Common myeloid progenitor, CD34-positive (primary cell): ENCODE measurements at places on chromosomes 11 and 22.

DNA sequence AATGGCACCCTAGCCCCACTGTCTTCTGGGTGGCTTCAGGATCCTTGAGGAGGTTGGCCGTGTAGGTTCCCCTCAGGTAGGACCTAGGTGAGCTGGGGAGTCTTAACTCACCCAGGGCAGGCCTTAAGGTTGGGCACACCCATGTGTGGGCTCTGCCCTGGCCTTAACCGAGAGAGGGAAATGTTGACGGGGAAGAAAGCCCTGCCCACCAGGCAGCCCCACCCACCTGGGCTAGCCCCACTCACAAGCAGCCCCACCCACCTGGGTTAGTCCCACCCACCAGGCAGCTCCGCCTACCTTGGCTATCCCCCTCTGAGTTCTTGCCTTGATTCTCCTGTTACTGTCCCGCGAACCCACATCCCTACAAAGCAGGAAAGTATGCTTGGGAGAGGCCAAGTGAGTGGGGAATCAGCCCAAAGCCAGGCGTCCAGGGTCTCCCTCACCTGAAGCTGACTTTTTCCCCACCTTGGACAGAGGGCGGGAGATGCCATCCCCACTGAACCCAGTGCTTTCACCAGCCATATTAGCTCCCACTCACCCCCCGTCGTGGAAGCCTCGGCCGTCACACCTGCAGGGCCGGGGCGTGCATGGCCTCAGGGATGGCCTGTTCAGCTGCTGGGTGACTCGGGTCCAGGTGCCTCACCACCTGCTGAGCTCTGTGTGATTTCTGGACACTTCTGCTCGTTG, at the start of gene MYEOV:
Gene MYEOV (plus strand): TSS at position 337 of the 687 bp plus-strand sequence. CDS start 1,200 bp downstream, outside the sequence.
- DNase-seq, result peak; percentile 55

- no peak for DNase-seq
Measured at GRCh38 chr11:12090761-12091258, 19.6 kb upstream of the MICAL2 start.

GRCh38 chr11:122714484-122714883, 59.0 kb downstream of the UBASH3B start:
- no peak for DNase-seq

- no peak for DNase-seq
Measured at GRCh38 chr11:76282172-76282571, 75.9 kb upstream of the WNT11 start.
